ENCODE measurements at places on chromosomes 3 and 15. TPM values are rescaled to one million over a fixed set of nuclear protein-coding genes. Genes with fewer than 3 reads are reported as not detected.

ADIPOQ gene
- not detected for polyA plus RNA-seq

CHRFAM7A gene
- polyA plus RNA-seq, result not detected

RBP2 gene
- polyA plus RNA-seq, result not detected

TMC3 gene
- polyA plus RNA-seq, result 0.04 TPM

GYG1 gene
- polyA plus RNA-seq, result 28.9 TPM

SH3GL3 gene
- polyA plus RNA-seq, result not detected

GOLGA8J gene
- polyA plus RNA-seq, result not detected

C2CD4A gene
- polyA plus RNA-seq, result not detected

ROPN1 gene
- polyA plus RNA-seq, result not detected

EBLN2 gene
- 0.80 TPM for polyA plus RNA-seq

XYLB gene
- 0.28 TPM for polyA plus RNA-seq

PLSCR4 gene
- polyA plus RNA-seq, result not detected

LCTL gene
- not detected for polyA plus RNA-seq

SAXO2 gene
- polyA plus RNA-seq, result 4.2 TPM

ARHGEF26 gene
- 0.11 TPM for polyA plus RNA-seq

ZMAT3 gene
- polyA plus RNA-seq, result 9.2 TPM

GRAMD2A gene
- polyA plus RNA-seq, result not detected

FES gene
- polyA plus RNA-seq, result 7.7 TPM

TMEM212 gene
- polyA plus RNA-seq, result not detected

SI gene
- polyA plus RNA-seq, result not detected

BNC1 gene
- not detected for polyA plus RNA-seq

SNX33 gene
- 0.05 TPM for polyA plus RNA-seq

TRMT10C gene
- polyA plus RNA-seq, result 39.8 TPM

LIPC gene
- polyA plus RNA-seq, result 0.95 TPM

TMIE gene
- polyA plus RNA-seq, result not detected

GOLGA6B gene
- polyA plus RNA-seq, result not detected

TGM5 gene
- polyA plus RNA-seq, result not detected

HGD gene
- 0.24 TPM for polyA plus RNA-seq

CD200R1 gene
- 8.5 TPM for polyA plus RNA-seq

GOLGA6D gene
- not detected for polyA plus RNA-seq

TGM4 gene
- 0.06 TPM for polyA plus RNA-seq

DIPK2A gene
- 22.2 TPM for polyA plus RNA-seq

RLBP1 gene
- not detected for polyA plus RNA-seq

ACTRT3 gene
- polyA plus RNA-seq, result 0.20 TPM

CCR9 gene
- polyA plus RNA-seq, result 6.3 TPM

CHDH gene
- 0.45 TPM for polyA plus RNA-seq

MCTP2 gene
- polyA plus RNA-seq, result 12.2 TPM

CCR2 gene
- 10.9 TPM for polyA plus RNA-seq

PP2D1 gene
- 0.64 TPM for polyA plus RNA-seq

SCN11A gene
- not detected for polyA plus RNA-seq

TM6SF1 gene
- polyA plus RNA-seq, result 0.29 TPM

FAM98B gene
- 2.1 TPM for polyA plus RNA-seq

GADL1 gene
- not detected for polyA plus RNA-seq

CACNA1D gene
- not detected for polyA plus RNA-seq

Measured in IgD-negative memory B cell (primary cell).